Dermis blood vessel endothelial cell (primary cell): ENCODE measurements at places on chromosomes 4 and X.

- DNase-seq, result peak; percentile 39
Measured at GRCh38 chrX:41923978-41924683, 777 bp upstream of the CASK start.

GRCh38 chr4:1297456-1298325, 8.0 kb downstream of the MAEA start:
- no peak for DNase-seq

DNA sequence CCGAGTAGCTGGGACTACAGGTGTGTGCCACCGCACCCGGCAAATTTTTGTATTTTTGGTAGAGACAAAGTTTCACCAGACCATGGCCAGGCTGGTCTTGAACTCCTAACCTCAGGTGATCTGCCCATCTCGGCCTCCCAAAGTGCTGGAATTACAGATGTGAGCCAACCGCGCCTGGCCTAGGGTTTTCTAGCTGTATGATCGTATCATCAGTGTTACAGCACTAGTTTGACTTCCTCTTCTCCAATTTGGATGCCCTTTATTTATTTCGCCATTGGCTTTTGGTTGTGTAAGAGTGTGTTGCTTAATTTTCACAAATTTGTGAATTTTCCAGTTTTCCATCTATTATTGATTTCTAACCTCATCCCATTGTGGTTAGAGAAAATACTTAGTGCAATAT, 5.2 kb downstream of the TKTL1 start:
- DNase-seq, result no peak

GRCh38 chrX:81316163-81316562, 114.3 kb downstream of the SH3BGRL start:
- no peak for DNase-seq

DNA sequence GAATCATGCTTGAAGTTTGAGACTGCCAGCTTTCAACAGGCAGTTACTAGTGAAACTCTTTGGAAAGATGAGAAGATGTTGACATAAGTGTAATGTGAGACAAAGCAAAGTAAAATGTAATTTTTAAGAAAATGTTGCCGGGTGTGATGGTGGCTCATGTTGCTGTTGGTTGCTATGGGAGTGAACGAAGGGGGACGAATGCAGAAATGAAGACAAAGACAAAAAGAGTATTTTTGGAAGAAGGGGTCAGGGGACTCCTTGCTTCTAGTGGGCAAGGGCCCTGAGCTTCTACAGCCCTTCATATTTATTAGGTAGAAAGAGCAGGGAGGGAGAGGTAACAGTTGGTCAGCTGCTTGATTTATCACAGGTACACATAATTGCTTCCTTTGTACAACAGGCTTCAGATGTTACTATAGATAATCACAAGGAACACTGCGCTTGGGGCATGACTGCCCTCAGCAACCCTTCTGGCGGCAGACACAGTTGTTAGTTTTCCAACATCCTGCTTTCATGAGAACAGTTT, 11.9 kb upstream of the UGDH start:
- no peak for DNase-seq

GRCh38 chr4:80069108-80069836, 3.8 kb downstream of the ANTXR2 start:
- DNase-seq, result no peak

GRCh38 chrX:20521222-20521621, 254.5 kb upstream of the RPS6KA3 start:
- DNase-seq, result no peak

GRCh38 chr4:169996379-169997240, 29.6 kb downstream of the MFAP3L start:
- no peak for DNase-seq

DNA sequence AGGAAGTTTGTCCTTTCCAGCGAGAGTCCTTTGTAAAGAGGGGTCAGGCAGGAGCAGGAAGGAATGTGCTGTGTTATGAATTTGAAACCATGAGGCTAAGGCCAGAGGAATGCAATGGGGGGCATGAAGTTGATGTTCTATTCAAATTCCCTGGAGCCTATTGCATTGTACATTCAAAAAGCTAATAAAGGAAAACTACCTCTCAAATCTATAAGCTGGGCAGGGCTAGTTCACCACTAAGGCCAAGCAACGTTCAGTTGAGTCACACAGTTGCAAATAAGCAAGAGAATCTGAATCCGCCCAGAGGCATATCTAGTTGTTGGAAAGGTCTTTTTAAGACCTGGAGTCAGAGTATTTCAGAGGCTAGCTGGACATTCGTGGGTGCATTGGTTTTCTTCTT, 148.3 kb downstream of the DCTD start:
- DNase-seq, result peak; percentile 8

GRCh38 chrX:25003066-25003849, 12.5 kb downstream of the ARX start:
- no peak for DNase-seq

- no peak for DNase-seq
Measured at GRCh38 chr4:98639108-98639507, 19.3 kb downstream of the TSPAN5 start.

GRCh38 chr4:126742048-126742447, 890.7 kb upstream of the INTU start:
- DNase-seq, result no peak

- DNase-seq, result no peak
Measured at GRCh38 chr4:53616219-53616618, 24.9 kb upstream of the LNX1 start.

DNA sequence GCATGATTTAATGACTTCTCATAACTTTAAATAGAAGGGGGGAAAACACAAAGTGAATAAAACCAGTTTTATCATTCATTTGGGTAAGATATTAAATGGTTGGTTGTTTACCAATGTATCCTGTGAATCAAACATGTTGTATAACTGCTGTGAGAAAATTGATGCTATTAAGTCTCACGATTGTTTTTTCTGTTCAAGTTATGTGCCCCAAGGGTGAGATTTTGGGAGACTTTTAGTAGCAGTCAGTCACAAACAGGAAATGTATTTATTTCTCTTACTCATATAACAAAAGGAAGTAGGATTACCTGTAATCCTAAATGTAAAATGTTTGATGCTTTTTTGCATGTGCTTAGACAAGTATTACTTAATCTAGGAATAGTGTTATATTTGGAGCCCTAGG, 39.2 kb downstream of the MTHFD2L start:
- DNase-seq, result no peak

DNA sequence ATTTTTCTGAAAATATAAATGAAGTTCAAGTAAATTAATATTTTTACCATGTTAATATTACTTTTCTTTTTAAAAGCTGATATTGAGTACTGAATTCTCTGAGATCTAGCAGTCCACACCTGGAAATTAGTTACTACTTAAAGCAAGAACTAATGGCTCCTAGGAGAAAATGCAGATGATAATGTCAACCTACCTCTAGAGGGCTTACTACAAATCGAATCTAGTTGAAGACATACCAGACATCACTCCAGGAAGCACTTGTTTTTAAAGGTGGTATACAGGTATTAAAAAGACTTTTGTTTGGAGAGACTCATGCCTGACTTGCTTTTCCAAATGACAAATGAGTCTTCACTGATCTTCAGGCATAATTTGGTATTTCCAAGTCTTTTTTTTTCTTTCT, 516.4 kb upstream of the BOD1L1 start:
- DNase-seq, result peak; percentile 6

DNA sequence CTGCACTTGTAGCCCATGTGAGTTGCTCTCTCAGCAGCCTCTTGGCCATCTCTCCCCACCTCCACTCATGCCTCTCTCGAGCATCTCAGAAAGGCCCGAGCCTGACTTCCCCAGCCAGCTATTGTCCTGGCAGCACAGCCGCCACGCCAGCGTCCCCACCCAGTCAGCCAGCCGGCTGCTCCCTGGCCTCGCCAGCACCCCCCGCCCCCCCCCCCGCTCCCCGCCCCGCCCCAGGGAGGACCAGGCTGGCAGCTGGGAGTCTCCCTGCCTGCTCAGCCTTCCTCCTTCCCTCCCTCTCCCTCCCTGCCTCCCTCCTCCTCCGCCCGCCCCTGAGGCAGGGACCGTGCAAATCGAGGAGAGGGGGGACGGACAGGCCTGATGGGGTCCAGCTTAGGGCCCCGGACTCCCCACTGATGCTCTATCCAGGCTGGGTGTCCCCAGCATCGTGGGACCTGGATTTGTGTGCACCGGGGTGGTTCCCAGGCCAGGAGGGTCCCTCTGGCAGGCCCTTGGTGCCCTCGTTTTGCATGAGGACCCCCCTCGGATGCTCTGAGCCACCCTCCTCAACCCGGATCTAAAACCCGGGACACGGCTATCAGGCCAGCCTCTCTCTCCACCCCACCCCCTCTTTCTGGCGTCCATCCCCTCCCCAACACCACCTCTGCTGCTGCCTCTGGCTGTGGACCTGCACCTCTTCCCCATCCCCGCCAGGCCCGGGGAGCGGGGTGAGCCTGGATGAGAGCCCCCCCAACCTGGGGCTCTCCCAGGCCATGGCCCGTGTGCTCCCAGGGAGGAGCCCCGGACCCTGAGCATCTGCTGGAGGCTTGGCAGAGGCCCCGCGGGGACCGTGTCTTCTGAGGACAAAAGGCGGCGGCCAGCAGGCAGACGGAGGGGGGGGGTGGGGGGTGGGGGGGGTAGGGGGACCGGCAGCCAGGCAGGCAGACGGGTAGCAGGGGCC, at the start of gene GPR173:
GPR173 (plus strand) TSS at position 621 of the 958 bp plus-strand sequence. CDS start 27,833 bp downstream, outside the sequence.
- peak; percentile 53 for DNase-seq

DNA sequence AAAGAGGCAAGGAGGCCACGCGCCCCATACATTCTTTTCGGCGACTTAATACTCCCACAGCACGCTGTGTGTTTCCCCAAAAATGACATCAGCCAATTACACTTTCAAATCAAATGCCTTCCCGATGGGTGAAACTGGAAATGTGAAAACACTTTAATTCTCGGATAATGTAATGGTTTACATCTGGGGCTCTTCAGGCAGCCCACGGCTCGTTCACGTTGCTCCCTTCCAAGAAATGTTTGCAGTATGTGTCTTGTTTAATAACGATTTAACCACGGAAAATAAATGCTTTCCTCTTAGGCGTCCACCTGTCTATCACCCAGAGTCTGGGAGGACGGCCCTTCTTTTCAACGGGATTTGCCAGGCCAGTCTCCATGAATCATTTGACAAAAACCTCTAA, 272.5 kb downstream of the SHOX start:
- no peak for DNase-seq

DNA sequence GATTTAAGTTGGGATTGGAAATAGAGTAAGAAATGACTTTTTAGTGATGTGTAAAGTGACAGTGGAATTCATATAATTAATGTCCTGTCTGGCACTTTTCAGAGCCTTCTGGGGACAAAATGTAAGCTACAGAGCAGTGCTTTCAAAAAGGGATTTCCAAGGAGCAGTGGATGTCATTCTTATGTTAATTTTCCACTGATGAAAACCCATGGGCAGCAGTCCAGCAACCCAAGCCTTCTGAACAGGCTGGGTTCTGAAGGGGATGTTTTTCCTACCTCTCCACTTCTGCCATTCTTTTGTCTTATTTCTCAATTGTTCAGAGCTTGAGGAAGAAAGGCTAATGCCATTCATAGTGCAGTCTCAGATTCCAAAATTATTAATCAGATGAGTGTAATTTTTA, 717.6 kb upstream of the HS3ST1 start:
- no peak for DNase-seq

DNA sequence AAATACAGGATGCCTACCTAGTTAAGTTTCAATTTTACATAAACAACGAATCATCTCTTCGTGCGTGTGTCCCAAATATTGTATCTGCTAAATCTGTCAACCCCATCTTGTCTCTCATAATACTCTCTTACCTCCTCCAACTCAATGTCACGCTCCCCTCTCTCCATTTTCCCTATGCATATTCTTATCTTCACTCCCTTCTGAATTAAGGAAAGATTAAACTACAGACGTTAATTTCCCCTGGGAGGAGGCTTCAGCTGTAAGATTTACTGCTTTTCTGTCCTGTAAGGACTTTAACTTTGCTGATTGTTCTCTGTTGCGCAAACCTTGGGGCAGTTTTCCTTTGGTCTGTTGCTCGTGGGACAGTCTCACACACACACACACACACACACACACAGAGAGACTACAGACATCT, 455 bp upstream of the ABCB7 start:
- DNase-seq, result peak; percentile 34

GRCh38 chr4:38574559-38575333, 89.3 kb upstream of the KLF3 start:
- no peak for DNase-seq

GRCh38 chrX:39726771-39727170, 371.0 kb downstream of the BCOR start:
- peak; percentile 61 for DNase-seq

GRCh38 chr4:138446456-138446855, 204.3 kb upstream of the SLC7A11 start:
- no peak for DNase-seq

DNA sequence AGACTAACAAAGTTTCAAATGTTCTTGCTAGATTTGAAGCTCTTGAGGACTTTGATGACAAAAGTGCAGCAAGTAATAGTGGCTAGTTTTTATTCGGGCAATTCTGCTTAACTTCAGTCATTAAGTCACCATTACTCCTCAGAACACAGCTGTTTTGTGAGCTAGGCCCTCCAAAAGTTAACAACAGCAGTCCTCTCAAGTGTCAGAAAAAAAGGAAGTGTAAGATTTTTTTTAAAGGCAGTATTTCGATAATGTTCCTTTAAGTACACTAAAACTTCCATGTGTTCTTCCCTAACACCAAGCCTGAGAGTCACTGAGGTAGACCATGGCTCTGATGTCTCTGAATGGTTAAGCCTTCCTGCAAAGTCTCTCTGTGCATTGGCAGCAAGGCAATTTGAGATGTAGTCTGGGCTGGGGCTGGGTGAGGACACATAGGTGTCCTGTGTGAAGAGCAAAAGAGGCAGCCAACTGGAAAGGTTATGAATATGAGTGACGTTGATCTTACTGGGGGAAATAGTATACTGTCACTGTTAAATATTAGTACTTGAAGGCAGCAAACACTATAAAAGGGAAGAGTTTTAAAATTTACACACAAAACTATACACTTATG, 174.0 kb upstream of the MAP3K15 start:
- no peak for DNase-seq

DNA sequence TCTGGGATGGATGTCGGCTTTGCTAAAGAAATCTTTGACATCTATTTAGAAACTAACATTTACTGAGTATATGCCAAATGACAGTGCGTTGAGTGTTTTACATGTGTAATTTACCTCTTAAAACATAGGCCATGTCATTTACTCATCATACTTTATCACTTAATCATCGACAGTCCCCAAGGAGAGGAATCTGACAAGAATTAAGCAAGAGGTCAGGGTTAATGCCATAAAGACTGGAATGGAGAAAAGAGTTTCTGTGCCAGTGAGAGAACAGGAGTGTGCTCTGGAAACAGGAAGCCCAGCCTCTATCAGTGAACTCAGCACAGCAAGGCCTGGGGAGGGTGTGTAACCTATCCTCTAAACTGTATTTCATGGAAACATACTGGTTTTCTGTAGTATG, 28.0 kb upstream of the AMOT start:
- no peak for DNase-seq

- no peak for DNase-seq
Measured at GRCh38 chr4:36328130-36328529, 46.7 kb downstream of the DTHD1 start.

DNA sequence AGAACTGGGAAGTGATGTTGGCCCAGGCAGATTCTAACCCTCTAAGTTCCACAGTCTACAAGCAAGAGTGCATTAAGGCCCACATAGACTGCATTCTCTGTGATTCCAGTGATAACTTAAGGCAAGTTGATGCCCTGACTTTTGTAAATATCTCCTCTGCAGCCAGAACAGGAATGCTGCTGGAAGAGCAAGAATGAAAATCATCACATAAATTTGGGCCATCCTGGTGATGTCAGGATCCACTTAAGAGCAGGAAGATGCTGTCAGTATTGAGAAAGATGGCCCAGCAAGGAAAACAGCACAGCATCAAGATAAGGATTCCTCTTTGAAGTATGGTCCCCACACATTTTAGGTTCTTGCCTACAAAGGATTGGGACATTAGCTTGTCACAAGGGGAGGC, 52.4 kb downstream of the TMPRSS11F start:
- DNase-seq, result no peak

- no peak for DNase-seq
Measured at GRCh38 chr4:164639001-164639400, 114.9 kb upstream of the SMIM31 start.
